ENCODE measurements at places on chromosomes 1 and 21.

GRCh38 chr1:6603915-6604558 is 1.4 kb upstream of the KLHL21 start:
- DNase-seq: no peak

DNA sequence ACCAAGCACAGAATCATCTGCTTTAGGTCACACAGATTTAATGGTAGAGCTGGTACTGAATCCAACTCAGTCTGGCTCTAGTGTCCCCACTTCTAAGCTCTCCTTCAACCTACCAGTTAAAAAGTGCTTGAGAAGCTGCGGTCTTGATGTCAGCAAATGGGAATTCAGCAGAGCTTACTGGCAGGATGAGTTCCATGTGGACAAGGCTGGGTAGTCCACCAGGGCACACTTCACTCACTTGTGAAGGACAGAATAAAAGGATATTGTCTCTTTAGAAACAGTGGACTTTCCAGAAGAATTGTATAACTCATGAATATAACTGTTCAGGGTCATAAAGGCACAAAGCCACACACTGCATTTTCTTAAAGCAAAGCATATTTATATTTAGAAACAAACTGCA is 35.1 kb upstream of the GUCA2B start:
- DNase-seq: no peak

GRCh38 chr21:41322496-41323382 is 6.1 kb downstream of the FAM3B start:
- DNase-seq: no peak

DNA sequence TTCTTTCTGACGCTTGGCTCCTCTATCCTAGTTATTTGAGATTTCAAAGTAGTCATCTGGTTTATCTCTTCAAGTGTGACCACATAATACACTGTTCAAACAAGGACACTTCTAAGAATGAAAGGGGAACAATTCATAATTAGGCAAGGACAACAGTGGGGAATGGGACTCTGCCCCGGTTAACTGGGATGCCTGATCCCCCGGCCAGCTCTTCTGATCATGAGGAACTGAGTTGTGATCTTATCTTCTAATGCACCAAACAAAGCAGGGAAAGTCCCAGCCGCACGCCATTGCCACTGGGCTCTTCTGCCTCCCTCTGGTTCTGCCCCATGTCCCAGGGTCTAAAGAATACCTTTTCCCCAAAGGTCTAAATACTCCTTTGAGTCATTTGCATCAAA is 158.2 kb upstream of the IRF2BP2 start:
- DNase-seq: no peak

GRCh38 chr1:209614151-209614420 is 30.6 kb downstream of the CAMK1G start:
- no peak for DNase-seq
